ENCODE measurements at places on chromosomes 7 and 10. TPM values are rescaled to one million over a fixed set of nuclear protein-coding genes. Genes with fewer than 3 reads are reported as not detected.

Gene LAMTOR4
- total RNA-seq: 154 TPM

Gene TMEM176A
- 246 TPM for total RNA-seq

Gene BET1
- 24.7 TPM for total RNA-seq

Gene TDRD1
- 2.0 TPM for total RNA-seq

Gene PAPSS2
- total RNA-seq: 96.4 TPM

Gene KIAA1217
- 44.0 TPM for total RNA-seq

Gene ZNF655
- 52.5 TPM for total RNA-seq

Gene RPP30
- 24.7 TPM for total RNA-seq

Gene GFRA1
- total RNA-seq: 18.3 TPM

Gene NXPH1
- total RNA-seq: 0.95 TPM

Gene OR2AE1
- not detected for total RNA-seq

Gene UCN3
- 0.58 TPM for total RNA-seq

Gene COL1A2
- 478 TPM for total RNA-seq

Gene ZPBP
- total RNA-seq: not detected

Gene MAGI2
- total RNA-seq: 10.6 TPM

Gene VENTX
- 2.7 TPM for total RNA-seq

Gene DYDC2
- total RNA-seq: 0.35 TPM

Gene CDH23
- 5.1 TPM for total RNA-seq

Gene PRPF18
- 18.6 TPM for total RNA-seq

Gene LRIT1
- not detected for total RNA-seq

Gene EGFR
- 87.3 TPM for total RNA-seq

Gene HMX3
- 1.6 TPM for total RNA-seq

Gene HYAL4
- total RNA-seq: not detected

Gene DPYSL4
- 0.81 TPM for total RNA-seq

Gene EIF5AL1
- total RNA-seq: 0.14 TPM

Gene NEUROG3
- not detected for total RNA-seq

Gene SLC26A3
- 856 TPM for total RNA-seq

Gene GRID1
- 6.3 TPM for total RNA-seq

Gene TMEM196
- total RNA-seq: not detected

Gene PNLIPRP2
- 1.2 TPM for total RNA-seq

Gene FRAT2
- total RNA-seq: 18.6 TPM

Gene SEMA3D
- 1.4 TPM for total RNA-seq

Gene APBB1IP
- 40.1 TPM for total RNA-seq

Gene OR2A1
- not detected for total RNA-seq

Gene DENND10
- 30.0 TPM for total RNA-seq

Gene GIMAP2
- 19.1 TPM for total RNA-seq

Gene BTBD16
- 1.2 TPM for total RNA-seq

Gene ADGRA1
- not detected for total RNA-seq

Gene PDZD7
- total RNA-seq: 5.3 TPM

Gene MKX
- total RNA-seq: 5.2 TPM

Gene TCF7L2
- 35.3 TPM for total RNA-seq

Gene C7orf33
- total RNA-seq: not detected

Gene RPEL1
- 0.09 TPM for total RNA-seq

Gene CALHM1
- not detected for total RNA-seq

Gene PPP2R2D
- total RNA-seq: 28.1 TPM

Gene PAPOLB
- total RNA-seq: 0.14 TPM

Gene CELF2
- 24.6 TPM for total RNA-seq

Gene CPA1
- 27.8 TPM for total RNA-seq

Gene CCDC172
- total RNA-seq: not detected

Gene HGF
- total RNA-seq: 8.0 TPM

Gene CACNB2
- total RNA-seq: 8.4 TPM

Gene OPTN
- total RNA-seq: 70.3 TPM

Gene SPDYE1
- total RNA-seq: not detected

Gene CCDC71L
- 20.4 TPM for total RNA-seq

Gene ZNF282
- 33.8 TPM for total RNA-seq

Gene INPP5F
- total RNA-seq: 13.8 TPM

Gene NPTX2
- 2.7 TPM for total RNA-seq

Gene KIAA1549
- total RNA-seq: 5.7 TPM
